ENCODE measurements at places on chromosomes 4 and X.

DNA sequence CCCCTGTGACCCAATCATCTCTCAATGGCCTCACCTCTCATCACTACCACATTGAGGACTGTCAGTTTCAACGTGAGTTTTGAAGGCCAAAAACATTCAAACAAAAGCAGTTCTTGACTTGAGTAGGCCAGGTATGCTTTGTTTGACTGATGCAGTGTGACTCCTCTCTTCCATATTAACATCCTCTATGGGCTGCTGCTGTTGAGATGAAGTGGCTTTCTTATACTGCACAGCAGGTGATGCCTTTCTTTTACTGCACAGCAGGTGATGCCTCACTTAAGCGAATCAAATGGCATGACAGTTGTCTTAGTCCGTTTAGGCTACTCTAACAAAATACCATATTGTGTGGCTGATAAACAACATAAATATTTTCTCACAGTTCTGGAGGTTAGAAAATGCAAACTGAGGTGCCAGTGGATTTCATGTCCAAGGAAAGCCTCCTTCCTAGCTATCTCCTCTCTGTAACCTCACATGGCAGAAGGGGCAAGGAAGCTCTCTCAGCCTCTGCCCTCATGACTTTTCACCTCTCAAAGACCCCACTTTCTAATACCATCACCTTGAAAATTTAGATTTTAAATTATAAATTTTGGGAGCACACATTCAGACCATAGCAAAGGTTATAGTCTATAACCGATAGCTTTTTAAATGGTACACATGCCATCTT lies 2267.9 kb upstream of the AGA start:
- DNase-seq = no peak

- no peak for DNase-seq
Measured at GRCh38 chr4:119536572-119537528, 91.8 kb downstream of the PDE5A start.

GRCh38 chrX:703866-704265 lies 73.3 kb downstream of the SHOX start:
- DNase-seq = no peak

DNA sequence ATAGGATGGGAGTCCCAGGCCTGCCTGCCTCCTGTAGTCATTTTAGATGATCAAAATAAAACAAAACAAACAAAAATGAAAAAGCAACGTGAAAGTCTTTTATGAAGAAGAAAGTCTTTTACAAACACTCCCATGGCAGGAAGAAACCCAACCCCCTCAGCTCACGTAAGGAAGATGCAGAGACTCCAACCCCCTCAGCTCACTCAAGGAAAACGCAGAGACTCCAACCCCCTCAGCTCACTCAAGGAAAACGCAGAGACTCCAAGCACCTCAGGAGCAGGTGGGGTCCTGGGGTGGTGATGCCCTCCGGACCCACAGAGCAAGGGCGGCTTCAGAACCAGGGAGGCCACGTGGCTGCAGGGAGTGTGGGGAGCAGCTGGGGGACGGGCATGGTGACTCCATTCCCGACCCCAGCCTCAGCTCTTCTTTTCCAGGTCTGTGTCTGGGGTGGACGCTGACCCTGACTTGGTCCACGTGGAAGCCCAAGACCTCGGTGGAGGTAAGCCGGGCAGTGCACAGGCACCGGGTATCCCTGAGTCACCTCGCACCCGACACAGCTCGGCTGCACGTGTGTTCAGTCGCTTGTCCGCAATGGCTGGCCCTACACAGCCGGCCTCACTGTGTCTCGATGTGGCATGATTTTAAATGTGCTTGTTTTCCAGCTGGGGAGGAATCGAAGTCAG lies 226.5 kb upstream of the PSAPL1 start:
- no peak for DNase-seq

DNA sequence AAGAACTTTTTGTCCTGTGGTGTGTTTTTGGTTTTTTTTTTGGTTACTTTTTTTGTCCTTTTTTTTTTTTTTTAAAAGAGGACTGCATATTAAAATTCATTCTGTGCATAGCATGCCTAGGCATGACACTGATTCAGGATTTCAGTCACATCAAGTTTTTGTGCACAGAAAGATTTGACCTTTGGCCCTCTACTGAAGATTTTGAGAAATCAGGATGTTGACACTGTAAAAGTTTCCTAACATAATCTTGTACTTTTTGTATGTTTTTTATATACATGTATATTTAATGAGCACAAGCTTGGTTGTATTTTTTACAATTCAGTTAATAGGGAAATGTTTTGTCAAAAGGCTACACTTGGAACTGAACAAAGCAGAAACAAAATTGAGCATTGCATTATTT lies 100.0 kb upstream of the DDX3X start:
- no peak for DNase-seq

DNA sequence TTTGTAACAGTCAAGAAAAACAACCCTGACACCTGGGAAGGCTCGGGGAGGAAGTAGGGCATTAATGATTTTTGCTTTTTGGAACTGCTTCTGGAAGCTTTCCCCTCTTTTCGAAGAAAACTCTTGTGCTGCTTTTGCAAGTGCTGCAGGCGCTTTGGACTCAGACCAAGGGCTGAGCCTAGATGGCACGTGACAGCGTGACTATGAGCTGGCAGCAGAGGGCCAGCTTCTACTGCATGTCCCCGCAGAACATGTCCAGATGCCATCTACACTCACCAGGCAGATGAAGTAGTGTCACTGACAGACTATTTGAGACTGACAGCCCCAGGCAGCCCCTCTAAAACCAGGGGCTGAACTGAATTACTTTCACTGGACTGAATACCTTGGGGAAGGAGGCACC lies 6.2 kb downstream of the NR0B1 start:
- DNase-seq = no peak

- DNase-seq = peak; percentile 85
Measured at GRCh38 chr4:171954650-171955049, 141.4 kb downstream of the GALNTL6 start.

- DNase-seq = peak; percentile 97
Measured at GRCh38 chr4:73740353-73740778, at the start of gene CXCL8. Gene CXCL8 (plus strand): TSS chr4:73740569. CDS start chr4:73740659, 90 bp downstream.

DNA sequence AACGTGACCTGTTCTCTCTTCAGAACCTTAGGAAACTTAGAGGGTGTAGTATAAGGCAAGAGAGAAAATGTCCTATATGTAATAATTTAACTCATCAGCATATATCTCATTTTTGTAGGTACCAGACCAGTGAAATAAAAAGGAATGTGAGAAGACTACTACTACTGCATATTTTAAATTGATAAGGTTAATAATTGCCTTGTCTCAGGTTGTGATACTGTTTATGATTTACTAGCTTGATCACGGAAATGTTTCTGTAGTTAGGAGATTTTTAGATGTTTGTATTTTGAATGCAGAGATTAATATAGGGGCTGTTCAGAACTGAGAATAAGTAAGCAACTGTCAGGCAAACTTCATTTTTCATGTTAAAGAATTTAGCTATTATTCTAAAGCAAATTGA lies 1563.4 kb downstream of the C4orf33 start:
- no peak for DNase-seq

DNA sequence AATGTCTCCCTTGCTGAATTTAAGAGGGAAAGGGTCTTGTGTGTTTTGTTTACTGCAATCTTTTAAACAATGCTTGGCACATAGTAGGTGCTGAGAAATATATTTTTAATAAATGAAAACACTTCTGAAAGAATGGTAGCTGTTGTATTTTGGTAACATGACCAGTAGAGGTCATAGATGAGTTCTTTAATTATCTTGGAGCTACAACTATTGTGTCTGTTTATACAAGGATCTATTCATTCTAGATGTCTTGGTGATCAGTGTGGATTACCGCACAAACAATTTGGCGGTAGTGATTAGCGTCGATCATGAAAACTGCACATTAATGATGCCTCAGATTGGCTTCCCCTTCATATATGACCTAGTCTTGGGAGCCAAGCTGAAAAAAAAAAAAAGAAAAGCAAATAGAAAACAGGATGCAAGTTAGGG lies 21.4 kb upstream of the SCRG1 start:
- peak; percentile 73 for DNase-seq

DNA sequence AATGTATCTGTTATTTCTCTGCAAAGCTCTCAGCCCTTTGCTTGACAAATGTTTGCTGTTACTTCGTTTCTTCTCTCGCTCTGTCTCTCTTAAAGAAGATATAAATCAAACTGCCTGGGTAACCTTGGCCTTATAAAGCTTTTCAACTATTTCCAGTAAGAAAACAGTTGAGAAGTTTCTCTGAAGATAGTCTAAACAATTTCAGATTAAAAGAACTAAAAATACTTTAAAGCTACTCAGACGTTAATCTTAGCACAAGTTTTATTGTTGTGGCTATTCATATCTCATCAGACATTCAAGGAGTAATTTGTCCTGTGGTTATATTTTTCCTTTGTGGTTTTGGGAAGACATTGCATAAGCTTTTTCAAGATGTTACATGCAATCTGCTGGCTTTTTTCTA lies 22.6 kb downstream of the HOPX start:
- DNase-seq = no peak

DNA sequence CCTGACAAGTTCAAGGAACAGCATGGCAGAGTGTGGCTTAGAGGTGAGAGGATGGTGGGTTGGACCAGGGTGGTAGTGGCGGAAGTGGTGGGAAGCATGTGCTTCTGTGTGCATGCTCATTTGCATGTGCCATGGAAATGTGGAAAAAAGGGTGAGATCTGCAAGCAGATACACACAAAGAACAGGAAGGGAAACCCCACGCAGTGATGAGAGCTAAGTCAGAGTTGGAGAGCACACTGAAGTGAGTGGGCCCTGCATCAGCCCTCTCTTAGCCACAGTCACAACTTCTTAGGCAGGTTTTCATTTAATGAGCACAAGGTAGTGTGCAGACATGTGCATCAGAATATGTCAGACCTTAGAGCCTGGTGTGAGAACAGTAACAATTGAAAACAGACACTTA lies 483.8 kb downstream of the AFF2 start:
- no peak for DNase-seq

DNA sequence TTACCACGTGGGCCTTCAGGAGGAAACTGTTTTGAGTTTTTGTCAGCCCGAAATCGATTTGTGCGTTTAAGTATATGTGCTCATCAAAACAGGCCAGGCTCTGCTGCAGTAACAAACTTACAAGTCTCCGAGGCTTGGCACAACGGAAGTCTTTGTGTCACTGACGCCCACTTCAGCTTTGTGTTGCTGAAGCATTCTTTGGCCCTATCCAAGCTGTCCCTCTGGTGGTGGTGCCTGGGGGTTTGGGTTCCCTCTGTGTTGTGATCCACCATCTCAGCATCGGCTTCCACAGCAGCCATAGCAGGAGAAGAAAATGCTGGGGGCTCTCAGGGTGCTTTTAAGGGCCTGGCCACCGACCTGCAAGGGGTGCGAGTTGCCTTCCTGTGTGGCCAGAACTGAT lies 176.4 kb downstream of the PTTG2 start:
- no peak for DNase-seq

GRCh38 chr4:787561-787981 lies 38.4 kb downstream of the CPLX1 start:
- no peak for DNase-seq

- peak; percentile 22 for DNase-seq
Measured at GRCh38 chrX:43557792-43558191, 98.3 kb upstream of the MAOA start.

DNA sequence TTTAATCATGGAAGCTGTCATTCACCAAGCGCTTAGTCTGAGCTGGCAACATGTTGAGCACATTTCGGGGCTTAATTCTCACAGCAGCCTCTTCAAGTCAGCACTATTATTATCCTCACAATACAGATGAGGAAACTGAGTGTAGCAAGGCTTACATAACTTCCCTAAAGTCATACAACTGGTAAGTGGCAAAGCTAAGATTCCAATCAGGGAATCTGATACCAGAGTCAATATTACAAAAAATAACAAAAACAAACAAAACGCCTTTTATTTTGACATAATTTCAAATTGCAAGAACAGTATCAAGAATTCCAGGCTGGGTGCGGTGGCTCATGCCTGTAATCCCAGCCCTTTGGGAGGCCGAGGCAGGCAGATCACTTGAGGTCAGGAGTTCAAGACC lies 120.4 kb upstream of the DUSP21 start:
- no peak for DNase-seq

DNA sequence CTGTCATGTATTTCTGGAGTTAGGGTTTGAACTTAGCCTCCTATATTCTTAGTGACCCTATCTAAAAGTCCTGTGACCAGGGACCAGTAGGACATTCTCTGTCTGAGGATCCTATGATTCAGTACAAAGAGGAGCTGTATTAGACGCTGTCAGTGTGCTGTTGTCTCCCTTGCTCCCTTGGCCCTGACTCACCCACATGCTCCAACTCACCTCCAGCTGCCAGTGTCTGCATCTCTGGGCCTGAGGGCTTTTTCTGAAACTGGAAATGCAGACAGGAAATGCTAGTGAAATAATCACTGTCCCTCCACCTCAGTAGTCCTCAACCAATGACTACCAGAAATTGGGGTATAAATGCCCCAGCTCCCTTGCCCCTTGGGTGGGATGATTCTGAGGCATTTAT lies 535.3 kb upstream of the RPS6KA3 start:
- no peak for DNase-seq

DNA sequence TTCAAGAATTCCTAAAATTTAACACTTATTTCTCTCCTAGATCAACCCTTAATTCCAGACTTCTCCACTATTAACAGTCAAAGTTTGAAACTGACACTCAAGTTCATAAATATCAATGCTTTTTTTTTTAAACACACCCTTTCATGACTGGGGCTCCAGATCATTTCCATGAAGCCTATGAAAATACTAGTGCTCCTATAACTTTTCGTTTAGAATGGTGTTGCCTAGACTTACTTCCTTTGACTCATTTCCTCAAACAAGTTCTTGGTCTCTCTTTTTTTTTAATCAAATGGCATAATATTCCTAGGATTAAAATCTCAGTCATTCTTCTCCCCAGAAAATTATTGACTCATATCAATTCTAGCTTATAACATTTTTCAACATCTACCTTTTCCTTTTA lies 13.1 kb downstream of the ZMAT1 start:
- no peak for DNase-seq

DNA sequence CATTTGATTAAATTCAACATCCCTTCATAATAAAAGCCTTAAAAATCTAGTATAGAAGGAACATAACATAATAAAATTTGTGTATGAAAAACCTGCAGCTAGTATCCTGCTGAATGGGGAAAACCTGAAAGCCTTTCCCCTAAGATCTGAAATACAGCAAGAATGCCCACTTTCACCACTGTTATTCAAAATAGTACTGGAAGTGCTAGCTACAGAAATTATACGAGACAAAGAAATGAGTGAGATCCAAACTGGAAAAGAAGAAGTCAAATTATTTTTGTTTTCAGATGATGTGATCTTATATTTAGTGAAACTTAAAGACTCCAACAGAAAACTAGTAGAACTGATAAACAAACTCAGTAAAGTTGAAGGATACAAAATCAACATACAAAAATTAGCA lies 152.9 kb downstream of the RTL3 start:
- no peak for DNase-seq

DNA sequence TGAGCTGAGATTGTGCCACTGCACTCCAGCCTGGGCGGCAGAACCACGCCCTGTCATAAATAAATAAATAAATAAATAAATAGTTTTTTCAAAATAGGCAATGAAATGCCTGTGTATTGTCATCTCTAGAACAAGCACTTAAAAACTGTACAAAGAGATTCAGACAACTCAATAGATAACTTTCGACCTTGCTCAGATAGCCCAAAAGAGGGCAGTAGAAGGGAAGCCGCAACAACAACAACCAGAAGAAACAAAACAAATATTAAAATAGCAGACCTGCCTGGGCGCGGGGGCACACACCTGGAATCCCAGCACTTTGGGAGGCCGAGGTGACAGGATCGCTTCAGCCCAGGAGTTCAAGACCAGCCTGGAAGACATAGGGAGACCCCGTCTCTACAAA lies 9.4 kb upstream of the CLDN34 start:
- DNase-seq = no peak

GRCh38 chr4:6182376-6183280 lies 17.7 kb downstream of the JAKMIP1 start:
- DNase-seq = no peak

Data from Kasumi-1 (cell line).